ENCODE measurements at places on chromosomes 1 and 21.

DNA sequence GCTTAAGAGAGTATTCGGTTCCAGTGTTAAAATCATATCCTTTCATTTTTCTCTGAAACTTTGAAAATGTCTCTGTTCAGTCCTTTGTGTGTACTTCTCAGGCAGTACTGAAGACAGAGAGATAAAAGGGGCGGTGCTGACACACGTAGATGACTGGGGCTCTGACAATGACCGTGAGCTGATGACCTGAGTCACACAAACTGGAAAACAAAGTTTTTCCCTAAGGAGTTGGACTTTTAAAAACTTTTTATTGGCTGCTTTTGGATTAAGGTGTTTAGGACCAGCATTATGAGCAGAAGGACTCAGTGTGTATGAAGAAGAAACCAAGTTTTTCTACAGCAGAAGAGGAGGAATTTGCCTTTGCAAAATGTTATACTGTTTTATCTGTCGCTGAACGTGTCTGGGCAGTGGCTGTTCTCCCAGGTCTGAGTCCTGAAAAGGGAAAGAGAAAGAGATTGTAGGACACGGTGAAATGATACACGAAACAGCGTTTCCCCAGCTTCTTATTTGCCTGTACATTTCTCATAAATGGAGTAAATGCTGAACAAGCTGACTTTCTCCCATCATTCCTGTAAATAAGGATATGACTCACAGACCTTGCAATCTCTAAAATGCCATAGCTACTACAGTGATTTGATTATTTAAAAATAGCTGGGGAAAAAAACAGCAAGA is 51.5 kb downstream of the MAP3K7CL start:
- no peak for DNase-seq

DNA sequence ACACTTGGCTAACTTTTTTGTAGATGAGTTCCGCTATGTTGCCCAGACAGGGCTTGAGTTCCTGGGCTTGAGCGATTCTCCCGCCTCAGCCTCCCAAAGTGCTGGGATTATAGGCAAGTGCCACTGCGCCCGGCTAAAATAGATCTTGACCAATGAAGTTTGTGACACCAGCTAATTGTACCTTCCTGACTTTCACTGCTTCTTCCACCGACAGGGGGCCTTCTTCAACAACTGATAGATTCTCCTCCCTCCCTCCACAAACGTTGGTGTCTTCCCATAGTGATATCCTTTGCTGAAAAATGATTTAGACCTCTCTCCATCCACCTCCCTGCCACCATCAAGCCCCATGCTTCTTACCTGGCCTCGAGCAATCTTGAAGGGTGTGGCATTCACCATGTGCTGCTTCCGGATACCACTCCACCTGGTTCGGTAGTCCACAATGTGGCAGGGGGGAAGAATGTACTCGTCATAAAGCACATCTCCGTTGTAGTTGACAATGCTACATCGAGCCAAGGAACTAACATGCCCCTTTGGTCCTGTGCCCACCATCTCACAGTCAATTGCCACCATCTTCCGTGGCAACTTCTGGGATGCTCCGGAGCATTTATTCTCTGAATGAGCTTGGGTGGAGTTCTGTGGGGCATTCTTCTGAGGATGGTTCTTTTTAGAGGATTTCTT is 1.6 kb upstream of the METTL25B start:
- DNase-seq, result peak; percentile 16

GRCh38 chr1:56424744-56425493 is 154.4 kb downstream of the PLPP3 start:
- no peak for DNase-seq

GRCh38 chr1:70745199-70745598 is 302.4 kb downstream of the PTGER3 start:
- no peak for DNase-seq

DNA sequence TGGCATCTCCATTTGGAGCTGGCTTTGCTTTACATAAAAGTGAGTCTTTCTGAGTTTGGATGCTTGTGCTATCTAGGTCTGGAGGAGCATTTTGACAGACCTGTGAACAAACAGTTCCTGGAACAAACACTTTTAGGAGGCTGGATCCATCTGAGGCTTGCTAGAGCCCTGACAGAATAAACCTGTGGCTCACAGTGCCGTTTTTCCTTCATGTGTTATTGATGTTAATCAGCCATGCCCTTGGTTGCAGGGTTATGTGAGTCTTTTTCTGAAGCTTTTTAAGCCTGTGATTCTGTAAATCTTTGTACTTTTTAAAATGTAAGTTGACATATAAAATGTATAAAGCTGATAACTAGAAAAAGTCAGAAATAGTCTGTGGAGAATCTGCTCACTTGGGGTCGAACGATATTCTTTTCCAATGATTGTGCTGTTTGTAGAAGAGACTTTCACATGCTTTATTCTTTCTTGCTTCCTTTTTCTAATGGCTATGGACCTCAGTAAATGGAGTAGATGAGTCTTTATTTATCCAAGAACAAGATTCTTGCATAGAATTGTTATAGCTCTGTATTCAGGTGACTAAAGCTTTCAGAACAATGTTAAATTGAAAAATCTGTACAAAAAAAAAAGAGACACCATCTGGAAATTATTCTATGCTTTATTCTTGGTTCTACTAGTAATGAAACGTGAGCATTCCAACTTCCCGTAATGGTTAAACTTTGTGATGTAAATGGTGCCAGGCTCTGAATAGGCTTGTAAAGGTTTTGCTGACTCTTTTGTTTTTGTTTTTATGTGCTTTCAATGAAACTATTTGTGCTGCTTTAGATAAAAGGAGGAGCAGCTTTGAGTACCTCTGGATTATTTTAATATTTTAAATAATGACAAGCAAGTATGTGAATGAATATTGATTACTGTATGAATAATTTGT is 53.7 kb downstream of the CACHD1 start:
- DNase-seq, result no peak

- DNase-seq, result no peak
Observed at GRCh38 chr1:37156646-37157045, 122.3 kb upstream of the GRIK3 start.

Data from NCI-H774 (cell line).